Cardiac septum (tissue), 1 donor: ENCODE measurements at places on chromosomes 1 and 21. TPM values are rescaled to one million over a fixed set of nuclear protein-coding genes. Genes with fewer than 3 reads are reported as not detected.

DNA sequence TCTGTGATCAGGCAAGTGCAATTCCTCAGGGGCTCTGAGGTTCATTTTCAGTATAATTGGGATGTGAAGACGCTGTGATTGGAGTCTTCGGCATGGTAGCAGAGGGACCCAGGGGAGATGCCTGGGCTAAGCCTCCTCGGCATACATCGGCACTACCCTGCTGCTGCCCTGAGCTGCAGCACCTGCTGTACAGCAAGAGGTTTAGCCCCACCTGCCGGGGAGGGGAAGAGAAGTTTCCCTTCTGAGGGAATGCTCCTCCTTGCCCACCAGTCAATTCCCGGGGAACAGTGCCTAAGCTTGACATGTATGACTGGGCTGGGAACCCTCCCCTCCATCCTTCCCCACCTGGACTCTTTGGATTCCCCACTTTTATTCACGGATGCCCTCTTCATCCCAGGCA is 24.9 kb downstream of the CNIH3 start:
- DNase-seq, result peak; percentile 19

DNA sequence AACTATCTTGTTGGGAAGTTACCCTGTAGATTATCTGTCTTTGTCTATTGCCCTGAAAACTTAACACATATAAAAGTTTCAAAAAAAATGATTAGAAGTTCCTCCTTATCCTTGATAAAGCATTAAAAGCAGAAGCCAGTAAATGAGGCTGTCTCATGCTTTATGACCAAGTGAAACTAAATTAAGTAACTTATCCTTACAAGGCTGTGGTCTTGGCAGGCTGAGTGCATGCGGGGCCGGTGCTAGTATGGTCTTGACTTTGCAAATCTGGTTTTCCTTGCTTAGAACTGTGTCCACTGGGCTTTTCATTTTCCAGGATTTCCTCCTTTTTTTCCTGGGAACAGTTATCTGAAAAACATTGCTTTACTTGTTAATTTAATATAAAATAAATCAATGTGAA is 43.1 kb downstream of the PCNX2 start:
- no peak for DNase-seq

ADAMTS1 gene
- 92.5 TPM for total RNA-seq

GRCh38 chr1:76583875-76584477 is 283.3 kb upstream of the ST6GALNAC5 start:
- DNase-seq, result no peak

DNA sequence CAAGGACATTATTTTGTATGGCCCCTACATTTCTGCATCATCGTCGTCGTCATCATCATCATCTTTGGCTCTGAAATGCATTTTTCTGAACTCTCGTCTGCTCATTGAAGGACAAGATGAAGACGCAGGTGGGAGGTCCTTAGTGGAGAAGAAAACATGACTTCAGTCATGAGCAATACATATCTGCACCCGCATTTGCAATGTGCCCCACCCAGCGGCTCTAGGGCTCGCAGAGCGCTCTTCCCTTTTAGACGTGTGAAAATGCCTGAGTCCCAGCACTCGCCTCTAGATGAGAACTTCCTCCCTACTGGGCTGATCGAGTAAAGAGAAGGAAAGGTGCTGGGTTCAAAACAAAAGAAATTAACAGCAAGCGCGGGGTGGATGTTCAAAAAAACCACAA is 10.1 kb downstream of the C1orf174 start:
- DNase-seq, result no peak

GRCh38 chr1:182122256-182122912 is 60.9 kb upstream of the ZNF648 start:
- no peak for DNase-seq
